NCI-H187 treated with DMSO at 0.1 percent for 48 hours (cell line): ENCODE measurements at places on chromosomes 16 and 17.

DNA sequence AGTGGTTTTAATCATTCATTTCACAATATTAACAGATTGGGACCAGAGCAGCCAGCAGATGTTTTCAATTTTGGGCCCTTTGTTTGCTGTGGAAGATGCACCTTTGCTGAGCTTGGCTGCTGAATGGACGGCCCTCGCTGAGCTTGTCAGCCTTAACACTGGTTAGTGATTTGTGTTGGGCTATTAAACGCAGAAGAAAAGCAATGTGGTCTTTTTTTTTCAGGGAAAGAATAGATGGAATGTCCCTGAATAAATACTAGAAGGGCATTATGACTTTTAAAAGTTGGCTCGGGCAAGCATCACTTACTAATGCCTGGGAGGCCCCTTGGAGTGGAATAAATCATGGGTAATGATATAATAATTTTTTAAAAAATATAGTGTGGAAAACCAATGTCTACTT, 297.0 kb downstream of the MAP2K6 start:
- no peak for DNase-seq

- DNase-seq: no peak
Observed at GRCh38 chr17:78355045-78355641, 4.7 kb downstream of the SOCS3 start.

DNA sequence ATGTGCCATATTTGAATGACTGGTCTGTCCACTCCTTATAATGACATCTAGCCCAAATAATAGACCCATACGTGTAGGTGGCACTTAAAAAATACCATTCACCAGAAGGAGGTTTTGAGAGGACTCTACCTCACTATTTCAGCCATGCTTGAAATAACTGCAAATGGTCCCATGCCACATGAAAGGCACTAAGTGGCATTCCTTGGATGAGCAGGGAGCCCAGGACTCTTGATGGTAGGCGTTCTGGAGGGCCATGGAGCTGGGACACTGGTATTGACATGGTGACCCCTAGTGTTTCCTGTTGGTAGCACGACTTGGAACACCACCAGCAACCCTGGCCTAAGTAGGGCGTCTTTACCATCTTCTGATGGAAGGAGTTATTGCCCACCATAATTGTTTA, 148.7 kb upstream of the ZFHX3 start:
- no peak for DNase-seq

GRCh38 chr17:67011527-67012175, 32.7 kb upstream of the CACNG1 start:
- no peak for DNase-seq

GRCh38 chr17:7548585-7549400, at the start of gene TNFSF12:
Gene TNFSF12 (plus strand): TSS chr17:7549058. CDS start chr17:7549154, 96 bp downstream.
- no peak for DNase-seq

DNA sequence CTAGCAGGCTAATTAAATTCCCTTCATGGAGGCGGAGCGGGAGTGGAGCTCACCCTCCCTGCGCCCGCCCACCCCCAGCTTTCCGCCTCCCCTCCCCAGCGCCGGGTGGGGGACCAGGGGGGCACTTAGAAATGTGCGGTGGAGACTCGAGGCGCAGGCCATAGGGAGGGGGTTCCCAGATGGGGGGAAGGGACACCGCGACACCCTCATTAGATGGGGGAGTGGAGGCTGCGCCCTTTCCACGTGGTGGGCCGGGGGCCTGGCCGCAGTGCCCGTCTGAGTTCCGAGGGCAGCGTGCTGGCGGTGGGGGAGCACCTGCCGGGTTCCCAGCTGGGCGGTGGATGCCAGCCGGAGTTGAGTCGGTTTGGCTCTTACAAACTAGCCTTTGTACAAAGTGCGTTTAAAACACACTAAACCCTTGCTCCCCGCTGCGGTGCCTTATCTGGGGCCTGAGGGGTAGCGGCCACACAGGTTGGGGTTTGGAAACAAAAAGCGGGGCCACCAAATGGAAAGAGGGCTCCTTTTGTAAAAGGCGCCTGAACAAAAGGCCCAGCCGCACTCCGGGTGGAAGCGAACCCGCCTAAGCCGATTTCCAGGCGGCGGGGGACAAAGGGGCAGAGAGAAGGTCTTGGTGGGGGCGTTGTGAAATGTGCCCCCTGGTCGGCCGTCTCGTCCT, 1.4 kb downstream of the GSE1 start:
- no peak for DNase-seq

- no peak for DNase-seq
Observed at GRCh38 chr17:58306131-58306951, 22.3 kb downstream of the TSPOAP1 start.

DNA sequence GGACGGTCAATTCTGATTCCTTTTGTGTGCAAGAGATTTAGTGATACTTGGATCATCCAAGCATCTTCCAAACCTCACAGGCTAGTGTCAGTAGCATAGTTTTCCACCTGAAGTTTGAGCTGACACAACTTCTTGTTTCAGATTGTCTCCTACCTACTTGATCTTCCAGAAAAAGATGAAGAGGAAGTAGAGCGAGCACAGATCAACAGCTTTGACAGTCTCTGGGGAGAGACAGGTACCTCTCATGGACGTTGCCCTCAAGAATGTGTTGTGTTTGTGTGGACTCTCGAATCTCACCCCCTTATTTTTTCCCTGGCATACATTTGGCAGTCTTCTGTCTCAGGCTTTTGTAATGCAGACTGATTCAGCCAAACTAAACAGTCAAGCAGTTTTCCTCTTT, 47.4 kb downstream of the CYB561 start:
- DNase-seq: no peak

- DNase-seq: no peak
Observed at GRCh38 chr17:19705201-19705600, 11.2 kb downstream of the SLC47A2 start.

DNA sequence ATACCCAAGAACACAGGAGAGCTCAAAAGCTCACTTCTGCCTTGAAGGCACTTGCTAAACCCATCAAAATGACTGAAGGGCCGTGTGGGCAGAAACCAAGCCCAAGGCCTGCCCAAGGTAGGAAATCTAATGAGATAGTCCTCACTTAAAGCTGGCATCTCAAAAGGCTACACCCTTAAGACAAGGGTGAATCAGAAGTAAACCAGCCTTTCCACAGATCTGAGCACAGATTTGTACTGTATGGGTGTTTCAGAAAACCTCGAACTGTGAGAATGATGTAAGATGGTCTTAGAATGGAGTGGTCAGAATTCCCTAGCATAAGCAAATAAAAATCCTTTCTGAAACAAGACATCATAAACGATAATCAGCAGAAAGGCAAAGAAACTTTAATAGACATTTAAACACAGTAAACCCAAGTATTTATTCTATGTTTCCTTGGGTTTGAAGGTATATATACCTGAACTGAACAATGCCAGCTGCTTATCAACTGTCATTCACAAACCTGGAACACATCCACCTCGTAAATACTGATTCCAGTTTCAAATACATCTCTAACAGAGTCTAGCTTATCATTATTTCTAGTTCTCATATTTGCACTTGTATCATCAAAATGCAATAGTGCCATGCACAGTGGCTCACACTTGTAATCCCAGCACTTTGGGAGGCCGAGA, 37.8 kb downstream of the GLG1 start:
- DNase-seq: no peak

DNA sequence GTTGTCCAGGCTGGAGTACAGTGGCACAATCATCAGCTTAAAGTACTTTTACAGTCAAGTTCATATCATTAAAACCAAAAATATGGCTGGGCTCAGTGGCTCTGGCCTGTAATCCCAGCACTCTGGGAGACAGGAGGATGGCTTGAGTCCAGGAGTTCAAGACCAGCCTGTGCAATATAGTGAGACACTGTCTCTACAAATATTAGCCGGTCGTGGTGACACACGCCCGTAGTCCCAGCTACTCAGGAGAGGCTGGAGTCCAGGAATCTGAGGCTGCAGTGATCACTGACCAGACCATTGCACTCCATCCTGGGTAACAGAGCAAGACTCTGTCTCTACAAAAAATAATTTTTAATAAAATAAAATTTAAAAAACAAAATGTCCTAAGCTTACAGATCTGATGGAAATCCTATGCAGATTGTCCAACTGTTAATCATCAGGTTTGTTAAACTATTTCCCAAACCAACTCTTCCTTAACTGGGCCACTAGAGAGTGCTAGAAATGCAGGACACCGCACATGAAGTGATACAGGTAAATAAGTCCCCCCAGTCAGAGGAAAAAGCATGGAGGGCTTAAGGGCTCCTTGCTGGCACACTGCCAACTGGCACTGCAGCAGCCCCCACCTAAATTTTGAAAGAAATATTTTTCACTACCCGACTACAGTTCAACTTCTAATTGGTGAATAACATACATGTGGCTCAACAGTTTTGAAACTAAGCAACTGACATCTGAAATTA, 2.8 kb downstream of the USP22 start:
- DNase-seq: no peak

DNA sequence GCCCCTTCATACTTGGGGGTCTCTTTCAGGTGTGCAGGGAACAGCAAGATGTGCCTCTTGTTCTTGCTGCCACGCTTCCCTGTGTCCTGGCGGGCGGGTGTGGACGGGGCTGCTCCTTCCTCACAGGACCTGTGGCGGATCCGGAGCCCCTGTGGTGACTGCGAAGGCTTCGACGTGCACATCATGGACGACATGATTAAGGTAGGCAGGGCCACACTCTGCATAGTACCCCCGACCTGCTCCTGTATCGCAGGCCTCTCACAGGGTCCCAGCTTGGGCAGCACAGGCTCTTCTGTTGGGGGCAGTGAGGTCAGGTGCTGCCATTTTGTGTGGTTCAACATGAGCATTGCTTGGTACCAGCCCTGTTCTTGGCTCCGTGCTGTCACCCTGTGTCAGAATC, 42.5 kb downstream of the PRMT7 start:
- no peak for DNase-seq
